ENCODE measurements at places on chromosomes 12 and 14. TPM values are rescaled to one million over a fixed set of nuclear protein-coding genes. Genes with fewer than 3 reads are reported as not detected.
A peak's percentile ranks its signal among the peaks of the same experiment; 100 is the strongest.

TGM1 gene
- 1.4 TPM for total RNA-seq

DNA sequence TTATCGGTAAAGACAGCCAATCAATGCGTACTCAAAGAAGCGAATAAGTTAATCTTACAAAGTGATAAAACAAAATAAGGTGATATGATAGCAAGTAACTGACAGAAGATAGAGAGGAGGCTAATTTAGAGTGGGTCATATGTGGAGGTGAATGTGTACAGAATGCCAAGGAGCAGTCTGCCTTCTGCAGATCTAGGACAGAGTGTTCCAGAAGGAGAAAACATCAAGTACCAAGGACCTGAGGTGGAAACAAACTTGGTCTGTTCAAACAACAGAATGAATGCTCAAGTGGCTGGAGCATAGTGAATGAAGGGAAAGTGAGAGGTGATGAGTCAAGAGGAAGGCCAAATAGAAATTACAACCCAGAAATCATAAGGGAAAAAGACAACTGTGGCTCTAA, 170.3 kb upstream of the BMP4 start:
- H3K27ac ChIP-seq = no peak overlapping the region
- DNase-seq = no peak
- no peak overlapping the region for H3K4me3 ChIP-seq
- H3K4me1 ChIP-seq = no peaks in the 10 kb centered on the region
- H3K27me3 ChIP-seq = no peaks in the 10 kb centered on the region

GRCh38 chr14:32449648-32450047, 120.5 kb downstream of the AKAP6 start:
- DNase-seq = no peak
- no peak overlapping the region for H3K4me3 ChIP-seq
- H3K36me3 ChIP-seq = no peaks in the 10 kb centered on the region
- H3K4me1 ChIP-seq = peaks cover 40% of the 10 kb centered on the region

DNA sequence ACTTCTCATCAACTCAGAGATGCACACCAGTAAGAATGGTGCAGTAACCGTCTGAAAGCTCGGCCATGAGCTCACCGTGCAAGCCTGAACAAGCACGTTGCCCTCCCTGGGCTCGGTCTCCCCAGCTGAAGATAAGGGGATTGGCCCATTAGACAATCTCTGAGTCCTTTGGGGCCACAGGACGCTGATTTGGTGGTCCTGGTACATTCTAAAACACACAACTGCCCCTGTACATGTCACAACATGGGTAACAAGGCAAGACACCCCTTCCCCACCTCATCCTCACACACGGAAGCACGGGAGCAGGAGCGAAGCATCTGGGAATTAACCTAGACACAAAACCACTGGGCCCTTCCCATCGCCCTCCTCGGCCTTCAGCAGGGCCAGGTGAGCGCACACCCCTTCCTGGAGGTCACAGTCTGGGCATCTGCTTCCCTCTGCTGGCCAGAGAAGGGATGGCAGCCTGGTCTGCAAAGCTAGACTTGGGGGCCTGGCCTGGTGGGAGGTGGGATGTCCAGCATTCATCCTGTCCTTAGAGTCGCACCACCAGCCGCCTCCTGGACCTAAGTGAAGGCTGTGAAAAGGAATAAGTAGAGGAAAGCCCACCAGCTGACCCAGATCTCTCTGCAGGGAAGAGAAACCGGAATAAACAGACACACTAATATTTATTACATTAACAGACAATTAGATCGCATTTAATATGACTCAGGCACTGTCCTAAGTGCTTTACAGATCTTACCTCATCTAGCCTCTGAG, 18.9 kb upstream of the SMUG1 start:
- H3K4me3 ChIP-seq = no peak overlapping the region
- peak; percentile 23 for DNase-seq
- H3K4me1 ChIP-seq = no peaks in the 10 kb centered on the region
- peaks cover 35% of the 10 kb centered on the region for H3K27me3 ChIP-seq
- no peaks in the 10 kb centered on the region for H3K36me3 ChIP-seq
- H3K27ac ChIP-seq = no peak overlapping the region

- peaks cover 29% of the 10 kb centered on the region for H3K27me3 ChIP-seq
- no peak for DNase-seq
- no peak overlapping the region for H3K4me3 ChIP-seq
- no peak overlapping the region for H3K27ac ChIP-seq
- no peaks in the 10 kb centered on the region for H3K36me3 ChIP-seq
Observed at GRCh38 chr12:67501362-67501761, 147.2 kb upstream of the DYRK2 start.

GRCh38 chr12:115421796-115422709, 738.1 kb upstream of the TBX3 start:
- no peaks in the 10 kb centered on the region for H3K4me1 ChIP-seq
- no peak for DNase-seq
- H3K36me3 ChIP-seq = no peaks in the 10 kb centered on the region
- H3K27ac ChIP-seq = no peak overlapping the region
- H3K4me3 ChIP-seq = no peak overlapping the region

DNAJC22 gene
- total RNA-seq = 0.83 TPM

DNA sequence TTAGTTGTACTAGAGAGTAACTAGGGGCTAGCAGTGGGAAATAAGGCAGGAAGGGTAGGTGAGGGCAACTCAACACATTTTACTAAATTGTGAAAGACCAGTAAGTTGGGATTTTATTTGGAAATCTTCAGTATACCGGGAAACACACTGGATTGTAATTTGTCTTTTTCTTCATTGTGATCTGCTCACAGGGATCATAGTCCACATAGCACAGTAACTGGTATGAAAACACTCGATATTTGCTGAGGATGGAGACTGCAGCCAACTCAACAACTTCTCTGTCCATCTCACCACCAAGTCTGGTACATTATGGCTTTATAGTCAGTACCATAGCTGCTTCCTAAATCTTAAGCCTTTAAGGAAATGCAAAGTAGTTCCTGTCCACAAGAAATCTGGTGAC, 2.5 kb downstream of the SLIRP start:
- H3K27ac ChIP-seq = peak overlapping the region; percentile 46
- no peaks in the 10 kb centered on the region for H3K27me3 ChIP-seq
- DNase-seq = no peak
- peaks cover 36% of the 10 kb centered on the region for H3K4me1 ChIP-seq
- 0 out of 2 replicates have a peak overlapping the region, but pooled peaks have one; percentile 10 for H3K4me3 ChIP-seq
- H3K36me3 ChIP-seq = peaks cover 26% of the 10 kb centered on the region

GRCh38 chr12:117363056-117363662, 1.7 kb upstream of the NOS1 start:
- no peak overlapping the region for H3K4me3 ChIP-seq
- no peak for DNase-seq
- H3K27me3 ChIP-seq = peaks cover 27% of the 10 kb centered on the region
- no peak overlapping the region for H3K27ac ChIP-seq
- H3K4me1 ChIP-seq = no peaks in the 10 kb centered on the region
- no peaks in the 10 kb centered on the region for H3K36me3 ChIP-seq

DNA sequence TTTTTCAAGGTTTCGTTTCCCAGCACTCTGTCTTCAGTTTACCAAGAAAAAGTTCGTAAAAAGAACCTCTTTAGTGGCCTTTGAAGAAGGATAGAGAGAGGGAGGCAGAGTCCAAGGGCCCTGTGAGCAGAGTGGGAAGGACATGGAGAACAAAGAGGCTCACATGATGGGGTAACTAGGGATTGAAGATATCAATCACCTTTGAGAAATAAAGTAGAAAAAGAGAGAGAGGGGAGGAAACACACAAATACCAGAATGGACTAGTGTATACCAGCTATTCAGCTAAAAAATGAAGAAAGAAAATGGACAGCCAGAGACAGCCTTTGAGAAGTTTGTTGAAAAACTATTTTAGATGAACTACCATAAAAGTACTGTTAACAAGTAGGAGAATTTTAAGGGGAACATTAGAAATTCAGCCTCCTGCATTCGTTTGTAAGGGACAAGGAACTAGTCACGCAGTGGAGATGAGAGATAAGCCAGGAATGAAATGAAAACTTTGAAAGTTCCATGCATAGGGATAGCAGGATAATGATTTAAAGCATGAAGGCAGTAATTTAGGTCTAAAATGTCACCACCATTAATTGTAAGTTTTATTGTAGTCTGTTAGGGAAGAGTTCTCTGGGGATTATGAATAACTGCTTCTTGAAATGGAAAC, 82.1 kb downstream of the SPTSSA start:
- no peak overlapping the region for H3K4me3 ChIP-seq
- no peak overlapping the region for H3K27ac ChIP-seq
- DNase-seq = no peak
- H3K36me3 ChIP-seq = no peaks in the 10 kb centered on the region
- H3K27me3 ChIP-seq = peaks cover 7% of the 10 kb centered on the region

GRCh38 chr12:24396224-24396623, 446.8 kb upstream of the SOX5 start:
- H3K36me3 ChIP-seq = no peaks in the 10 kb centered on the region
- no peaks in the 10 kb centered on the region for H3K4me1 ChIP-seq
- no peaks in the 10 kb centered on the region for H3K27me3 ChIP-seq
- no peak overlapping the region for H3K27ac ChIP-seq

GRCh38 chr12:62190689-62191490, 69.3 kb upstream of the USP15 start:
- no peak for DNase-seq
- no peak overlapping the region for H3K27ac ChIP-seq
- peaks cover 5% of the 10 kb centered on the region for H3K36me3 ChIP-seq
- H3K4me1 ChIP-seq = peaks cover 22% of the 10 kb centered on the region

GRCh38 chr14:73870525-73871235, 16.0 kb upstream of the ZNF410 start:
- no peaks in the 10 kb centered on the region for H3K4me1 ChIP-seq
- H3K4me3 ChIP-seq = no peak overlapping the region
- peaks cover 5% of the 10 kb centered on the region for H3K36me3 ChIP-seq
- DNase-seq = no peak

All from HFFc6 (cell line).